T-helper 2 cell (primary cell): ENCODE measurements at places on chromosomes 7 and 10.
A peak's percentile ranks its signal among the peaks of the same experiment; 100 is the strongest.

GRCh38 chr10:97204826-97205679 is 19.3 kb upstream of the SLIT1 start:
- no peak for DNase-seq

DNA sequence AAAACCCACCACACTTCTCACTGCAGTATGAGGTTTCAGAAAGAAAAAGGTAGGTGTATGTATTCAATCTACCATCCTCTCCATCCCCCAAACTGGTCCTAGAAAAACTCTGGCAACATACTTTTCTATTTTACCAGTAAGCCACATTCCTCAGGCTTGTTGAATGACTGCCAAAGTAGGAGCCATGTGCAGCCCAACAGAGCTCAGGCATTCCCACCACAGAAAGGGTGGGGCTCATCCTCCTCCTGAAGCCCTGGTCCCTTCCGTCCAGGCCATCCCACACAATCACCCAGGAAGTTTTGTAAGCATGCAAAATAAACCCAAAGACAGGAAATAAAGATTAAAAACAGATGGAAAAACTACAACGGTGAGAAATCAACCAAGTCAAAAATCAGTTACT is 57.2 kb downstream of the MAD1L1 start:
- no peak for DNase-seq

- no peak for DNase-seq
Observed at GRCh38 chr10:79446758-79447084, 1.3 kb upstream of the ZCCHC24 start.

- DNase-seq = peak; percentile 2
Observed at GRCh38 chr7:129169171-129169671, 19.2 kb upstream of the SMO start.

DNA sequence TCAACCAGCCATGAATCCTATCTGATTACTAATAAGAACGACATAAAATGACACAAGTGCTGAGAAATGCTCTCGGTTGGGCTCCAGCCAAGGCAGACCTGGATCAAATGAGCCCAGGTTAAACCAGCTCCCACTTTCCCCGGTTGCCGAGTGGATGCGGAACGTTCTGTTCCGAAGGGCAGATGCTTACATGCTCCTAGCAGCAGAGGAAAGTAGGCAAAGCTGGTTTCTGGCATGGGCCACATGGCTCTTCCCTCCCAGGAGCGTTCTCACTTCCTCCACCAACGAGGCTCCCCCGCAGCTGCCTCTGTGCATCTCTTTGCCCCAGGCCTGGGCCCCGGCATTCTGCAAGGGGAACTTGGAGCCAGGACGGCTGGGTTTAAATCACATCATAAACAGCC is 61.8 kb upstream of the SDK1 start:
- DNase-seq = no peak

DNA sequence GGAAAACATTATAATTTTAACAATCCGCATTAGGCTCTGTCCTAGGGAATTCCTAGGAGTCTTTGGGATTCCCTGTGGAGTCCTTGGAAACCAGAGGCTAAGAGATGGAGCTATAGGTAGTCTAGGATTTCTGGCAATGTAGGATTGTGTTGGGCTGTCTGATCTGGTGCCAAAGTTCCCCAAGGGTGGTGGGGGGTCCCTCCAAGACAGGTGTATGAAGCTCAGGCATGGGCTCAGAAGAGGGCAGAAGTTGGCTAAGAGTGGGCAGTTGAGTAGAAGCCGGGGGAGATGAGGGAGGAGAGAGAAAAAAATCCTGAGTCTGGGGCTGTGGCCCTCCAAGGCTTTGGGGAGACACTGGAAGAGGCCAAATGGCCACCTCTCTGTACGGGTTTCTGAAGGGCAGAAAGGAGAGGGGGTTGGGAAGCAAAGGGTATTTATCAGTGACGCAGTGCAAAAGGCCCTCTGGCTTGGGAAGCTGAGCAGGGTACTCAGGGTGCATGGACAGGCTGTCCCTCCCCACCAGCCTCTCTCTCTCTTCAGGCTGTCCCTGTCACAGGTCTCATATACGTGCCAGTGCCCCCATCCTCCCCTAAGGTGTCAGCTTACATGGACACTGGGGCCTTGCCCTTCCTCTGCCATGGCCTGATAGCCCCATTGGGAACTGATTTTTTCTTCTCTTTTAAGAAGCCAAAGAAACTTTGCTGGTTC is 929 bp downstream of the HOXA6 start:
- no peak for DNase-seq

DNA sequence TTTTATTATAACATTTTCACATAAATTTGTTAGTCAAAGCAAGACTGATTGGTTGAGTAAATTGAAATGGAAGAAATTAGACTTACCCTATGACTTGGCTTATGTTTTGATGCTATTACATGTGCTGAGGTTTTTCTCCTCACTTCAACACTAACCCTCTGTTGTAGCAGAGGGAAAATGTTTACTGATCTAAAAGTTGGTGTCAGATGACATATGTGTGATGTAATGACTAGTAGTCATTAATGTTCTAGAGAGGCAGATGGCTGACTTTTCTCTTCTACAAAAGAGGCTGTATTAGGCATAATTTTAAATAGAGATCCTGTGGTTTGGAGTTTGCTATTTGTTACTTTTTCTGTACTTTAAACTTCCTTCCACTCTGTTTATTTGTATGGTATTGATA is 266.0 kb downstream of the BBS9 start:
- DNase-seq = no peak

DNA sequence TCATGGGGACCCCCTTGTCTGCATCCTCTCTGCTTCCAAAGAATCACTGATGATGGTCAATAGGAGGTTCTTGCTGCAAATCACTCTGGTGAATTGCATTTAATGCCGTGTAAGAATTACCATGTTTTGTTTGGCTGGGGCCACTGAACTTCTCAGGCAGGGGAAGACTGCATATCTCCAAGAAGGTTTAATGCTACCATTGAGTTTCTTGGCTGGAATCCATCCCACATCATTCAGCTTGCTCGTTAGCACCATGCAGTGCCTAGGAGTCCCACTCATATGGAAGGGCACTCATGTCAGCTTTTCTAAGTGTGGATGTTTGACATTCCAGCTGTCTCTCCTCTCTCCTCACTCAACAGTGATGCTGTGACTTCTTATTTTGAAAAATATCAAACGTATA is 50.2 kb upstream of the BAMBI start:
- DNase-seq = no peak

- DNase-seq = no peak
Observed at GRCh38 chr10:33674986-33675599, 340.6 kb upstream of the NRP1 start.

DNA sequence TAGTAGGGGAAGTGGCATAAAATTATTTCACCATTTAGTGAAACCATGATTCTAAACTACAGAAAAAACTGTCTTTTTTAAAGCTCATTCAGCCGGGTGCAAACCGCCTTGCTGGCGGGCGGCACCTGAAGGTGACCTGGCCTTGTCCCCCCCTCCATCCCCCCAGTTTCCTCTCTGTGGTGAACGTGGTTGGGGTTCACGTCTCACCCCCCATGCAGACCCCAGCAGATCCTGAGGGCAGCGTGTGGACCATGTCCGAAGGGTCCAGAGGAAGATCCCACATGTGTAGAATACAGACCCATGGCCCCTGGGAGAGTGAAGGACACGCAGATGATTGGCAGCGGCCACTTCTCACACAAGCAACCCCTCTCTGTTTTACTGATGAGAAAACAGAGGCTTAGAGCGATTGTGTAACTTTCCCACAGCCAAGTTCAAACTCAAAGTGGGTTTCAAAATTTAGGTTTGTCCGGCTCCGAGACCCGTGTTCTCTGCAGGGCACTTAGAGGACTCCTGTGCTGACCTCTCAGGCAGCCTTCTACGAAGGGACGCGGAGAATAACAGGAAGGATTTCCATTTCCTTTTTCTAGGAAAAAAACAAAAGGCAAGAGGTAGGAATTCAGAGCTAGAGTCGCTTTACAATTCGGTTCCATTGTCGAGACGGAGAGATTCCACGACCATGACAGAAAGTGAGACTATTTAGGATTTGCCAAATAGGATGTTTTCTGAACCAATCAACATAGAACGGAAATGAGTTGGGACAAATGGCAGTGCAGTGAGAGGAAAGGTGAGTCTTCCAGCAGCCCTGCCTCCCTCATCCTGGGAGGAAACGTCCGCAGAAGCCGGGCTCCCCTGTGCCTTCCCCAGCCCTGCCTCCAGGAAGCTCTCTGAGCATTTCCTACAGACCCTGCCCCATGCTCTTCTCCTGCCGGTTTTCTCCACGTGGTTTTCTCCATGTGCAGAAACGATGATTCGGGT is 67.6 kb upstream of the PITRM1 start:
- no peak for DNase-seq

DNA sequence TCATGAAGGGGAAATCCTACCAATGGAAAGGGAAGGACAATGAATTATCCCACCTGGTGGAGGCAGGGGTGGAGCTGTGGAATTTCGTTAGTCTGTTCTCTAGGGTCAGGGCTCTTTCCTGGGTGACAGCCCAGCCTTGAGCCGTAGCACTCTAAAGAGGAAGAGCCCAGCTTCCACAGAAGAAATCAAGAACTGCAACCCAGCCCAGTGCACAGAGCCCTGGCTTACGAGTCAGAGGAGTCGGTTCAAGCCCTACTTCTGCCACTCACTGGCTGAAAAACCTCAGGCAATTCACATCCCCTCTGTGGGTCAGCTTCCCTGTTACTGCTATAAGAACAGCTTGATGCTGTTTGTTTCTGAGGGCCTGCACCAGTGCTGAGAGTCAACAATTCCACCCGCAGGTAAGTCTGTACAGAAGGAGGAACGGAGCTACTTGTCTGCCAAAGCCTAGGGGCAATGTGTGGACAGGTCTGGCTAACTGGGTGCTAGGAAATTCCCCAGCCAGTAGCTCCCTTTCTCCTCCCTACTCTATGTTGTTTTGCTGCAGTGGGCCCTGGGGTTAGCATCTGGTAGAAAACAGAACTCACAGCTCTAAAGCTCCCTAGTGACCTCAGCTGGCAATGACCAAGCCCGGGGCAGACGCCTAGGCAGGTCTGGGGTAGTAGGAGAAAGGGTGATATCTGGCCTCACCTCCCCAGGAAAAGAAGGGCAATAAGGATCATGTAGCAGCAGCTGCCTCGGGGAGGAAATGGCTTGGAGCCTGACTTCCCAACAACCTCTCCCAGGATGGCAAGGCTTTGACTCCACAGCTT is 3.3 kb downstream of the AVPI1 start:
- DNase-seq = no peak

GRCh38 chr7:116572036-116572435 is 47.2 kb downstream of the CAV1 start:
- DNase-seq = no peak

DNA sequence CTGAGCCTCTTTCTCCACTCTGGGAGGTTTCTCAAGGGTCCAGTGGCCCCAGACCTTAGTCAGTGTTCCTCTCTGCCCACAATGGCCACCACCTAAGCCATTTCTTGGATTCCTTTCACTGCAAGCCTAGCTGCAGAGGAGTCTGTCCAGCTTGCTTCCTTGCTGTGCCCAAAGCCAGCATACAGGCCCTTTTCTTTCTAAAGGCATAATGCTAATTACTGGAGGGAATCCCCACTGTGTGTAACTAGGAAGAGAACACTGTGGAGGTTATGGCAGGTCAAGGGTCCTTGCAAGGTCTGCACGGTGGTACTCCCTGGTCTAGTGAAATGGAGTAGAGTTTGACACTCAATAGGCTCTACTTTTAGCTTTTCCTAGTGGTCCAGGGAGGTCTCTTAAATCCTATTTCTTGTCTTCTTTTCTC is 70.4 kb upstream of the CC2D2B start:
- DNase-seq = no peak

- no peak for DNase-seq
Observed at GRCh38 chr10:119328223-119328622, 120.9 kb downstream of the GRK5 start.

GRCh38 chr7:89103564-89103963 is 308.0 kb upstream of the TEX47 start:
- DNase-seq = no peak

- DNase-seq = no peak
Observed at GRCh38 chr10:67297637-67298181, 371.9 kb downstream of the LRRTM3 start.

DNA sequence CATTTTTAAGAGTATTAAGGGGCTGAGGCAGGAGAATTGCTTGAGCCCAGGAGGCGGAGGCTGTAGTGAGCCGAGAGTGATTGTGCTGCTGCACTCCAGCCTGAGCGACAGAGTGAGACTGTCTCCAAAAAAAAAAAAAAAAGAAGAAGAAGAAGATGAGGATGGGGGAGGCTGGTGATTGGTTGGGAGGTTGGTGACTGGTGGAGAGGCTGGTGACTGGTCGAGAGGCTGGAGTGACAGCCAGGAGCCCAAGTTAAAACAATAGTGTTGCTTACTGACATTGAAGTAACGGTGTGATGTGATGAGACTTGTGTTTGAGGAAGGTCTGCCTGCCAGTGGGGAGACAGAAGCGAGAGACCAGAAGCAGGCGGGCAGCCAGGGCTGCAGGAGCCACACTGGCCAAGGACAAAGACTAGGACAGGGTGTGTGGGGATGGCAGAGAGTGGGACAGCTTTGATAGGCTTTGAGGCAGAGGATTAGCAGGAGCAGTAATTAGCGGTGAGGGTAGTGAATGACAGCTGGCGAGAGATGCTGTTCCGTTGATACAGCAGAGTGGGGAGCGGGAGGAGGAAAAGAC is 4.9 kb downstream of the SRRT start:
- no peak for DNase-seq

DNA sequence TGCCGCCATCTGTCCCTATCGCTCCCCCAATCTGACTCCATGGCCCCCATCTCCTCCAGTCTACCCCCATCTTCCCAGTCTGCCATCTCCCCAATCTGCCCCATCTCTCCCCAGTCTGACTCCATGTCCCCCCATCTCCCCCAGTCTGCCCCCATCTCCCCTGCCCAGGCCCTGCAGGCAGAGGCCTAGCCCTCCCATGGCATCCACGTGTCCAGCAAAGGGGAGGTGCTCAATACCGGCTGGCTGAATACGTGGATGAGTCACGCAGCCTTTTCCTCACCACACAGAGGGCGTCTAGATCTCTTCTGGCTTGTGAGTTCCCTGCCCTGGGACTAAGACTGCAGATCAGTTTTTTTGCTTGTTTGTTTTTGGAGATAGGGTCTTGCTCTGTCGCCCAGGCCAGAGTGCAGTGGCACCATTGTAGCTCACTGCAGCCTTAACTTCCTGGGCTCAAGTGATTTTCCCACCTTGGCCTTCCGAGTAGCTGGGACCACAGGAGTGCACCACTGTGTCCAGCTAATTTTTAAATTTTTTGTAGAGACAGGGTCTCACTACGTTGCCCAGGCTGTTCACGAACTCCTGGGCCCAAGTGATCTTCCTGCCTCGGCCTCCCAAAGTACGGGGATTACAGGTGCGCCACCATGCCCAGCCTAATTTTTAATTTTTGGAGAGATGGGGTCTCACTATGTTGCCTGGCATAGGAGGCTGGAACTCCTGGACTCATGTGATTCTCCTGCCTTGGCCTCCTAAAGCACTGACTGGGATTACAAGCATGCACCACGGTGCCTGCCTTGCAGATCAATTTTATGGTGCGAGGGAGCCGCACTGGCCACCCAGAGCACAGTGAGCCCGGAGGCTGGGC is 15.3 kb upstream of the GPR146 start:
- DNase-seq = no peak

DNA sequence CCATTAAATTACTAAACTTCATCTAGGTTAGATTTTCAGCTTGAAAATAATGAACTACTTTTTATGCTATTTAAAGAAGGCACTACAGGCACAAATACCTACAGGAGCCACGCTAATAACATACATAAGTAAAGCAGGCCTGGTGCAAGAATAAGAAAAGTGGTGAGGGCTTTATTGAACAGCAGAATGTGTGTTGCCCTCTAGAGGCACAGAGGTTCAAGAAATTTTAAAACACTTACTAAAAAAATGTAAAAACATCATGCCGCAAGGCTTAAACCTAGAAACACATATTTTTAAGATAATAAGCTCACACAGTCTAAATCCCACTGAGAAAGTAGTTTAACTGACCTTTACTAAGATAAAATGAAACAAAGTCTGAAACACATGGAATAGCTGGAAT is 20.3 kb downstream of the CACUL1 start:
- DNase-seq = no peak
